Stomach (tissue), 19 donors: ENCODE measurements at places on chromosomes 13 and 19. TPM values are rescaled to one million over a fixed set of nuclear protein-coding genes. Genes with fewer than 3 reads are reported as not detected.

The CEACAM8 gene
- 0.12 TPM for polyA plus RNA-seq

The RPL28 gene
- polyA plus RNA-seq = 2,388 TPM

DNA sequence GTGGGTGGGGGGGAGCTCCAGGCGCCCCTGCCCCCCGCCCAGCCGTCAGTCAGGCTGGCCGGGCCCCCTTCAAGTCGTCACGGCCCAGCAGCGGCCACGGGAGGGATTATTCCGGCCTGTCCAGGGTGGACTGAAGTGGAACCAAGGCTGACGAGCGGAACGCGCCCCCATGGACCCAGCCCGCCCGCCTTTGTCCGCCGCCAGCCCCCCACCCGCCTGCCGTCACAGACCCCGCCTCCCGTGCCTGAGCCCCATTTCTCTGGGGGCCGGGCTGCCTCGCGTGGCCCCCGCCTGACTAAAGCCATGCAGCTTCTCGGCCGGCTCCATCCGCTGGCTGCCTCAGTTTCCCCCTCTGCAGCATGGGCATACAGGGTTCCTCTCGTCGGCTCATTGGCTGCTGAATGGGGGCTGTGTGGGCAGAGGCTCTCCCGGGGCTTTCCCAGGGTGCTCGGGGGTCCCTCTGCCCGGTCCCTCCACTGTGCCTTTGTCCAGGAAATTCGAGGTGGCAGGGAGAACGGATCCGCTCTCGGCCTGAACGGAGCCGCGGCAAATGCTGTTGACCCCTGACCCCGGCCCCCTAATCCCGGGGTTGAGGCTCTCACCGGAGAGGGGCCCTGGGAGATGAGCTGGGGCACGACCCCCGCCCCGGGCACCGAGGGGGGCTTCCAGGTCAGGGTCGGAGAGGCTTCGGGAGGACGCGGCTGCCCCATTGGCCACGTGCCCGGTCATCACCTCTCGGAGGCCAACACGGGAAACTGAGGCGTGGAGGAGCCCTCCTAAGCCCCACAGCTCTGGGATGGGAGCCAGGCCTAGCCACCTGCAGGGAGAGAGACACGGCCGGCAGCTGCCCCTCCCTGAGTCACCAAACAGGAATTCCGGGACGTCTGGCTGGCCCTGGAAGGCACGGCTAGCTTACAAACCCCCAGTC is 27.4 kb downstream of the EFNA2 start:
- no peak for DNase-seq

DNA sequence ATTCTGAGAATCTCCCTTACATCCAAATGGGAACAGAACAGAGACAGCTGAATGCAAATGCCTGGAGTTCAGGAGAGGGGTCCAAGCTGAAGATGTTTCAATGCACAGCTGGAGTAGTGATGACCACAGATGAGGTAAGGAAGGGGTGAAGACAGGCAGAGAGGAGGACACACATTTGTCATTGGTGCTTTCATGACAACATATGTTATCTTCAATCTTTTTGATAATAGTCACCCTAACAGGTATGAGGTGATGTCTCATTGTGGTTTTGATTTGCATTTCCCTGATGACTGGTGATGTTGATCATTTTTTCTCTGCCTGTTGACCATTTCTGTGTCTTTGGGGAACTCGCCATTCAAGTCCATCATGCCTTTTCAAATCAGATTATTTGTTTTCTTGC is 19.2 kb downstream of the SIGLEC7 start:
- DNase-seq = no peak

- no peak for DNase-seq
Observed at GRCh38 chr13:28585561-28585960, 73.4 kb upstream of the POMP start.

DNA sequence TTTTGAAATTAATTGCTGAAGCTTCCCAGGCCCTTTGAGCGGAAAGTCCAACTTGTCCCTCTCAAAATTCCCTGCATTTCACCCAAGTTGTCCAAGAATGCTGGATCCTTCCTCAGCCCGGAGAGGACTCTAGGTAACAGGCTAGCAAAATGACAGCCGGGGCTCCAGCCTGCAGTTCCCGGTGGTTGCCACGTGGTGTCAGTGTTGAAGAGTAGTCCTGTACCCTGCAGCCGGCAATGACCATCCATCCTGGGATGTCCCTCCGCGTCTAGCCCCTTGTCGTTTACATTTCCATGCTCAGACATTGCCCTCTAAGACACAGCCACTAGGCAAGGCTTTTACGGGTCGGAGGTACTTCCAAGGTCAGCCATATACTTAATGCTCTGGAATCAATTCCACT is 31.4 kb upstream of the MTIF3 start:
- DNase-seq = peak; percentile 54

- DNase-seq = no peak
Observed at GRCh38 chr13:45584816-45585215, 30.7 kb downstream of the ERICH6B start.

- DNase-seq = peak; percentile 95
Observed at GRCh38 chr13:114132419-114133121, at the start of gene RASA3. RASA3 (minus strand) TSS chr13:114132623; CDS start chr13:114132489, 134 bp downstream.
